ENCODE measurements at places on chromosomes 6 and 20. TPM values are rescaled to one million over a fixed set of nuclear protein-coding genes. Genes with fewer than 3 reads are reported as not detected.

DNA sequence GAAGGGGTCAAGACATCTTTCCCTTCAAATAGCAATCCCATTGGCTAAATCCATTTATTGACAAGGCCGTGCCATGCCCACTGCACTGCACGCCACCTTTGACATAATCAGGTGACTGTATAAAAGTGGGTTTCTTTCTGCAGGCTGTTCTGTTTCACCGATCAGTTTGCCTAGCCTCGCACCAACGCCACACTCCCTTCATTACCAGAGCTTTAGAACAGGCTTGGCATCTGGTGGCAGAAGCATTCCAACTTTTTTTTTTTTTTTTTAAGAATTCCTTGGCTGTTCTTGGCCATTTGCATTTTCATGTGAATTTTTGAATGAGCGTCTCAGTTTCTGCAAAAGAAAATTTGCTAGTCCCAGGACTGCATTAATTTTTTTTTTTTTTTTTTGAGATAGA is 78.1 kb downstream of the PPP1R3G start:
- DNase-seq = no peak

- DNase-seq = no peak
Observed at GRCh38 chr6:65259059-65259458, 448.0 kb downstream of the EYS start.

DNA sequence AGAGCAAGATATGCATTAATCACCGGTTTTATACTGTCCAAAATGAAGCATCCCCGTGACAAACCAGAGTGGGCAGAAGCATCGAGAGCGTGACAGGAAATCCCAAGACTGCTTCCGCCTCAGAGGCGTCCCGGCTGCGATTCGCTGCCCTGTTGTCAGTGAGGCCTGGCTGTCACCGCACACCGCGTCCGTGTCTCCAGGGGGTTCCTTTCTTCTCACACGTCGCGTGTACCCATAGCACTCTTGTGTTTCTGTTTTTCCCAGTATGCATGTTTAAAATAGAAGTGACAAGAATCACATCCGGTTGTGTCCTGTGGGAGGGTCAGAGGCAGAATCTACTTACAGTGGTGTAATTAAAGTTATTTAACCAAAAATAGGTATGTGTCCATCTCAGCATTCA is 8.3 kb upstream of the ADRM1 start:
- DNase-seq = peak; percentile 50

GRCh38 chr6:136525586-136526195 is 24.5 kb downstream of the MAP7 start:
- DNase-seq = no peak

DNA sequence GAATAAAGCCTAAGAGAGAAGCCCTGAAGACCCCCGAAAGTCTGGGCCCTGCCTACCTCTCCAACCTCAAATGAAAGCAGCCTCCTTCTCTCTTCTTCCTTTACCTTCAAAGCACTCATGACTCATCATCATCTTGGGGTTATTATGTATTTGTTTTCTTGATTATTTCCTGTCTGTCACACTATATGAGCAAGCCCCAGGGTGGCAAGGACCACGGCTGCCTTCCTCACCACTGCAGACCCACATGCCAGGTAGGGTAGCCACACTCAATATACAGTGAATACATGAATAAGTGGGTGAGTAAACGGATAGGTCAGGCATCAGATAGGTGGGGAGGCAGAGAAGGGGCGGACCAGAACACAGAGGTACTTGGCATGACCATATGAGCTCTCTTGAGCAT is 8.8 kb downstream of the WFDC3 start:
- DNase-seq = no peak

GRCh38 chr6:73675466-73676098 is 20.4 kb upstream of the CD109 start:
- DNase-seq = peak; percentile 74

DNA sequence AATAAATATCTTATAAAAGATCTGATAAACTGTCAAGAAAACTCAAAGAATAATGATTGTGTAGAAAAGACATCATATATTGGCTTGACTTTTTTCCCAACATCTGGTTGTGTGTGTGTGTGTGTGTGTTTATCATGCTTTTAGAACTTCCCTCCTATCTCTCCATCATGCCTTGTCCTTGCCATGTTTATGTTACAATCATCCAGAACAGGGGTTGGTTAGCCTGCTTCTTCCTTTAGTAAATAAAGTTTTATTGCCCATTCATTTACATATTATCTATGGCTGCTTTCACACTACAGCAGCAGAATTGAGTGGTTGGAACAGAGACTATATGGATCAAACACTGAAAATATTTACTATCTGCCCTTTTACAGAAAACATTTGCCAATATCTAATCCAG is 52.8 kb upstream of the RIPOR2 start:
- DNase-seq = no peak

The TMEM151B gene
- not detected for total RNA-seq

The HSPA12B gene
- total RNA-seq = 17.5 TPM

Measured in Right ventricle myocardium inferior (tissue), 1 donor.